LNCaP clone FGC (cell line): ENCODE measurements at places on chromosomes 2 and 18.

DNA sequence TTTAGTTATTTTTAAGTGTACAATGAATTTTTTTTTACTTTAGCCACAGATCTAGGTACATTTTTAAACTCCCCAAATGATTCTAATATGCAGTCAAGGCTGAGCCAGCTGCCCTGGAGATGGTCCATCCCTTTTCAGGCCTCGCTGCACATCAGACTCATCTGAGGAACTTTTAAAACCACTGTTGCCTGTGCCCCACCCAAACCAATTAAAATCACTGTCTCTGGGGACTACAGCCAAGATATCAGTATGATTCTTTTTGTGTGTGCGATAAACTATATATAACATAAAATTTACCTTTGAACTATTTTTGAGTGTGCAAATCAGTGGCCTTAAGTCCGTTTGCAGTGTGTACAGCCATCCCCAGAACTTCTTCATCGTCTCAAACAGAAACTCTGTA lies 9.1 kb upstream of the MALT1 start:
- no peak for DNase-seq

- no peak for DNase-seq
Observed at GRCh38 chr2:144325086-144325485, 194.8 kb downstream of the ZEB2 start.

- DNase-seq = no peak
Observed at GRCh38 chr2:40228310-40228709, 223.6 kb downstream of the SLC8A1 start.

DNA sequence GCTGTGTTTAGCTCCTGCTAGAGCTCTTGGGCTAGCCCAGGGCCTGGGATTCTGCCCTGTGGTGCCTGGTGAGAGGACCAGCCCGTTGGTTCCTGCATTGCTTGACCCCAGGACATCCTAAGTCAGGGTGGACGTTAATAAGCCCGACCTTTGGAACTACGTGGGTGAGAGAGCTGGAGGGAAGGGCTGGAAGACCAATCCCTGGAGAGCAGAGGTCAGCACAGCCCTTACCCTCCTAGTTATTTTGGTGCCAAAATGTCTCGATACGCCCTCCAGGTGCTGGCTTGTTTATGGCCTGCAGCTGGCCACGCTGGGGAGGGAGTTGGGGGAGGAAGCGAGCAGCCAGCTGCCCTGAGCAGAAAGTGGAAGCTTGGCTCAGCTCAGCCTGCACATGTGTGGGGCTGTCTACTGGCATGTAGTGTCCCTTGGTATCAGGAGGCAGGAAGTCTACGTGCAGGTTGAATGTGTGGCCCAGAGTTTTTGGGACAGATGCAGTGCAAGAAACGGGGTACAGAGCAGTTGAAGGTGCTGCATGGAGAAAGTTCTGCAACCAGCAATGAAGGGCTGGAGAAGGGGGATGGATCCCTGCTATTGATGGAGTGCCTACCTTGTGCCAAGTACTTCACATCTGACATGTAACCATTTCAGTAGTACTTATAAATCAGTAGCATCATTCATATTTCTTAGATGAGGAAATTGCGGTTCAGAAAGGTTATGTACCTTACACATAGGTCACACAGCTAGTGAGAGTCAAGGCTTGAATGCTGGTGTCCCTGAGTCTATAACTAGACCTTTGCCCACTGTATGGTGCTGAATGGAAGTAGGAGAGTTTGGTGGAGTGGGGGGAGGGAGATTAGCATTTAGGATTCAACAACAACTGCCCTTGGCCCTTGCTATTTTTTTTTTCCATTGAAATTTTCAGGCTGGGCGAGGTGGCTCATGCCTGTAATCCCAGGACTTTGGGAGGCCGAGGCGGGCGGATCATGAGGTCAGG lies 5.0 kb upstream of the DGKD start:
- no peak for DNase-seq

GRCh38 chr2:71277536-71278103 lies 50.7 kb upstream of the PAIP2B start:
- DNase-seq = no peak

DNA sequence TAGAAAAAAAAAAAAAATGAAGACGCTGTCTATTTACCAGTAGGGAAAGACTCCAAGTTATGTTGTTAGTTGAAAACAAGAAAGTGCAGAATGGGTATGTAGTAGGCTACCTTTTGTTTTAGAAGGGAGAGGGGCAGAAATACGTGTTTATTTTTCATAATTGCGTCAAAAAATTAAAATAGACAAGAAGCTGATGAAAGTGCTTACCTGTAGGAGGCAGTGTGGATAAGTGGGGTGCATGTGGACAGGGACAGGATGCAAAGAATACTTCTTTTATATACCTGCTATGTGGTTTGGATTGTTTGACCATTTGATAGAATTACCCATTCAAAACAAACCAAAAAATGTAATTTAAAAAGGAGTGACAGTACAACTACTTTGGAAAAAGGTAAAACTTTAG lies 3.0 kb upstream of the GCG start:
- no peak for DNase-seq

DNA sequence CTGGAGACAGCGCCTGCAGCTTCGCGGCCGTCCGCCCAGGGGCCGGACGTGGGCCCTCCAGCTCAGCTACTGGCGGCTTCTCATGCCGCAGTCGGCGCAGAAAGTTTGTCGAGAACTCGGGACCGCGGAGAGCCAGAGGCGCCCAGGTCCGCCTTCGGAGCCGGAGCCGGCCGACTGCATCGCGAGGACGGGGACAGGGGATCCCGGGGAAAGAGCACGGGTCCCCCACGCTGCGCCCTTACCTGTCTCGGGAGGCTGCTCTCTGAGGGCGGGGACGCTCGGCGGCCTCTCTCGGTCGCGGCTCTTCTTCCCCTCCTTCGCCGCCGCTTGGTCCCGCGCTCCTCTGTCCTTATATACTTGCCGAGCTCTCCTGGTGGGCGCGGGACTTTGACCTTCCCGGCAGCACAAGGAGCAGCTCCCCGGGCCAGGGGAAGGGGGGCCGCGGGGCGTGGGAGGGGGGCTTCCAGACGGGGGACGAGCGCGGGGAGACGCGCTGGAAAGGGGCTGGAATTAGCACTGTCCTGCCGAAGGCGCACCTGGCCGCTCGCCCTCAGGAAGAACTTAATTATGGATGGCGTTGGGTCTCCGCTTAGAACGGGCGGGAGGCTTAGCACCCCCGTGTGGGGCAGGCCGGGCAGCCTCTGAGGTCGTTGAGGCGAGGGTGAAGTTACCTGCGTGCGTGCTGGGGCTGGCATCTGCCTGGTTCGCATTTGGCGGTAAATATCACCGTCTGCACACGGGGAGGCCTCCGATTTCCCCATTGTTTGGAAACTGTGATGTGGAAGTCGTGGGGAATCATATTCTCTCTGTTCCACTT lies at the start of gene POMC:
POMC (minus strand) TSS at position 325 of the 817 bp plus-strand sequence. CDS start 3,808 bp downstream, outside the sequence.
- no peak for DNase-seq

DNA sequence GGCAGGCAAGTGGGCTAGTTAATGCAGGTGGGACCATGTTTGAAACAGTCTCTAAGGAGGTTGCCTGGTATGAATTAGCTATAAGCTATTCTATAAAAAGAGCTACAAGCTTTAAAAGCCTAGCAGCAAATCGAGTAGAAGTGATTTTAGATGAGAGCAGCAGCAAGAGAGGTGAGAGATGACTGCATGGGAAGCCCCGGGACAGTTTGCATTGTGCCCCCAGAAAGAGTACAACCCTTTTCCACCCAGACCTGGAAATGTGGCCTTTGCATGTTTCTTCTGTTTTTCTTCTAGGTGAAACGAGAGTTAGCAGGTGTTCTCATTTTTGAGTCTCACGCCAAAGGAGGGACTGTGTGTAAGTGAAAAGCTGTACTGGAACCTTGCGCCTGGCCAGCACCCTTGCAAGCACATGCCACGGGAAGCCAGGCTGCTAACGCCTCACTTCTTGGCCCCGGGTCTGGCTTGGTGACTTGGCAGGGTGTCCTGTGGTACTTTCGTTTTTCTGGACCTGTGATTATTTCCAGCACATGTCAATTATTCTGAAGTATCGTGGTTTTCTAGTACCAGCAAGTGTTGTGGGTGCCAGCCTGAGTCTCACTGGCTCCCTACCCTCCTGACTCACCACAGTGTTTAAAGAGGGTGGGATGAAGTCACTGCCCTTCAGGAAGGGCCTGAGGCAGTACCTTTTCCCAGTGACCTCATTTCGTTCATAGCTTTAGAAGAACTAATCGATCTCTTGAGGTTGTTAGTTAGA lies 90.3 kb upstream of the MAP3K20 start:
- DNase-seq = no peak

GRCh38 chr2:202377207-202377761 lies 1.2 kb downstream of the BMPR2 start:
- DNase-seq = no peak

DNA sequence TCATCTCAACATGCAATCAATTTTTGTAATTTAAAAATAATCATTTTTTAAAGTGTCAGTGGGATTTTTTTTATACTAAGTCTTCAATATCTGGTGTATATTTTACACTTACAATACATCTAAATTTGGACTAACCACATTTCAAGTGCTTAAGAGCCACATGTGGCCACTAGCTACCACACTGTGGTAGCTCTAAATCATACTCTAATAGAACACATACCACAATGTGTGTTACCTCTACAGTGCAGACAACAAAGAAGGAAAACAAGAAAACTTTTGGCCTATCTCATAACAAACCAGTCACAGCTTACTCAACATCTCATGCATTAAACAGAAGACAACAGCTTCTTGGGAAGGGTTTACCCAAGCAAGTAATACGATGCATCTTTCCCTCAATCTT lies 24.5 kb downstream of the PIAS2 start:
- no peak for DNase-seq

DNA sequence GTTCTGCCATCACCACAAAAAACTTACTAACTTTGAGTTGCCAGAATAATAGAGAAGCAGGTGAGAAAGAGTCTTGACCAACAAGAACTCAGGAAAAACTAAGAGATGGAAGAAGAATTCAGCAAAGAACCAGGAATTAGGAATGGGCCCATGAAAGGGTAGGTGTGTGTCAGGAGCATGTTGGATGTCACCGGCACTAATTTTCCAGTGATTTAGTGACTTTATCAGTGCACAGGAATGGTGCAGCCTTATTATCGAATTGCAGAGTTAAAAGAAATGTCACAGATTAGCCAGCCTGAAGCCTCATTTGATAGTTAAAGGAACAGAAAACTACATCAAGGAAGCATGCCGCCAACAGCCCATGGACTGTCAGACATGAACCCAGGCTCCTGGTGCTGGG lies 9.0 kb upstream of the BOD1L2 start:
- no peak for DNase-seq

GRCh38 chr2:1746174-1747064 lies 2.1 kb upstream of the PXDN start:
- no peak for DNase-seq

- no peak for DNase-seq
Observed at GRCh38 chr2:159546716-159547430, 69.5 kb downstream of the BAZ2B start.

DNA sequence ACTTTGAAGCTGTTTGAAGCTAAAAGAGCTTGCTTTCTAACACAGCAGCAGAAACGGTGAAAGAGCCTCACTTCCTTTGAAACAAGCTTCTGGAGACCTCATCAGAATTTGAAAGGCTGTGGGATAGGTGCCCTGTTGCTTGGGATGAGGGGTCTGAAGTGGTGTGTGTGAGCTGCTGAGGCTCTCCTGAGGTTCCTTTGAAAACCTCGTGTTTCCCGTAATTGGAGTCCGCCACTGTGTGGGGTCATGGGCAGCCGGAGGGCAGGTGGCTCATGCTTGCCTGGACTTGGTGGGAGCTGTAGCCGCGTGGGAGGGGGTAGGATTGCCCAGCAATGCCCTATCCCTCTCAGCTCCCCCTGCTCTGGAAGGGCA lies 34.4 kb downstream of the CABLES1 start:
- no peak for DNase-seq

GRCh38 chr18:68480196-68480595 lies 234.7 kb downstream of the TMX3 start:
- DNase-seq = no peak

GRCh38 chr2:217729421-217730053 lies 273.3 kb downstream of the TNS1 start:
- no peak for DNase-seq

GRCh38 chr2:138028538-138028937 lies 64.3 kb downstream of the HNMT start:
- DNase-seq = no peak

GRCh38 chr18:32383050-32383819 lies 87.4 kb downstream of the GAREM1 start:
- no peak for DNase-seq

DNA sequence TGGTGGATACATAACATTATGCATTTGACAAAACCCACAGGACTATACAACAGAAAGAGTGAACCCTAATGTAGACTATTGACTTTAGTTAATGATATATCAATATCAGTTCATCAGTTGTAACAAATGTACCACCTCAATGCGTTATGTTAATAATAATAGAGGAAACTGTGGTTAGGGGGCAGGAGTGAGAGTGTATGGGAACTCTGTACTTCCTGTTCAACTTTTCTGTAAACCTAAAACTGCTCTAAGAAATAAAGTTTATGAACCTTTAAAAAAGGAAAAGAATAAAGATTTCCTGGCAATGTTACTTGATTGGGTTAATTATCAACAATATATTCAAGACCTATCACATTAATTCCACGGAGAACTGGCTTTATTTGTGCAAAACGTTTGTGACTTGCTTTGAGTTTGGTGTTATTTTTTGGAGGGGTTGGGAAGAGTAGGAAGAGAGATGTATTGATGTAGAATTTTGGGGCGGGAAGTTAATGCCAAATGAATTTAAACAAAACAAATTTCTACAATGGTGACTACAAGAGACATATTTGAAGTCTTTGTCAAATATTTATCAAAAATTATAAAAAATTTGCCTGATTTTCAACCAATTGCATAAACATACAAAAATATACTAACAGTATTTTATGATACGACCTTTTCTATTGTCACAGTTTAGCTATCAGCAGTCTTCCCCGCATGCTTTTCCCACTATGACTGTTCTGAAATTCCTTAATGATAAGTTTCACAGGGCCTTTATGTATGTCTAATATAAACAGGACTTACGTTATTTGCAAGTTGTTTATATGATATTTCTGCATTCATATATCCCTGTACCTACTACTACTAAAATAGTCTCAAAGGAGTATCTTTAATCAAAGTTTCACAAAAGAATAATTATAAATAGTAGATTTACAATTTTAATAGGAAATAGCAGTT lies 2.1 kb upstream of the RTN4 start:
- no peak for DNase-seq

DNA sequence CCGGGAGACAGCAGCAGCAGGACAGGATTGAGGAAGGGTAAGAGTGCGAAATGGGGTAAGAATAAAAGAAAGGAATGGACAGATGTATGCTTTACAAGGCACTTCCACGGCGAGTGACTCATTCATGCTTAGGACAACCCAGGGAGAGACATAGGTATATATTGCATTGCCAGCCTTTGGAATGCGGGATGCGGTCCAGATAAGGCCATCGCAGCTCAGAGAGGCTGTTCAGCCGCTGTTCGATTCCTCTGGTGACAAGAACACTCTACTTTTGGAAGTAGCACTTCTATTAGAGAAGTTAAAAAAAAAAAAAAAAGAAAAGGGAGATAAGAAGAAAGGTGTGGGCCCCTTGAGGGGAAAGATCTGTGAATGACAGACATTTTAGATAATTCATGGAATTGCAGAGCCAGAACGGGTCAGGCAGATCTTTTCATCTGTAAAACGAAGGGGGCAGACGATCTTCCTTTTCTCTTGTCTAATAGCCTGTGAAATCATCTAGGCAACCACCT lies 819 bp upstream of the NCOA1 start:
- DNase-seq = no peak
